Coronary artery (tissue), 2 donors: ENCODE measurements at places on chromosomes 2 and 18.
A peak's percentile ranks its signal among the peaks of the same experiment; 100 is the strongest.

DNA sequence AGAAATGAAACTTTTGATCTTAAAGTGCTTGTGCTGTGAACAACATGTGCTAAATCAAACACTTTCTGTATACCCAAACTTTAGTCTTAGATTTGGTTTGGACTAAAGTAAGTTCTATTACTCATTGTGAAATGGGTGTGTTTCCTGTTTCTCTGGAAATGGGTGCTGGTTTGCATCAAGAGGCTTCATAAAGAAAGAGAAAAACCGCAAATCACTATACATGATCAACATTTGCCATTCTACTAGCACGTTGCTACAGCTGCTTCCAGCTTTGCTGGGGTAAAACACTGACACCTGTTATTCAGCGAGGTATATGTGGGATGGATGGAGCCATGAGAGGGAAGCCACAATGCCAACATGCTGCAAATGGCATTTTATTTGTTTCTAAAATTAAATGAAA lies 547.0 kb upstream of the ACVR2A start:
- no peak for DNase-seq

GRCh38 chr2:72991980-72992733 lies 74.8 kb downstream of the EMX1 start:
- peak; percentile 53 for DNase-seq

- peak; percentile 95 for DNase-seq
These were observed 98.7 kb downstream of the COL6A3 start for GRCh38 chr2:237315170-237315828.

DNA sequence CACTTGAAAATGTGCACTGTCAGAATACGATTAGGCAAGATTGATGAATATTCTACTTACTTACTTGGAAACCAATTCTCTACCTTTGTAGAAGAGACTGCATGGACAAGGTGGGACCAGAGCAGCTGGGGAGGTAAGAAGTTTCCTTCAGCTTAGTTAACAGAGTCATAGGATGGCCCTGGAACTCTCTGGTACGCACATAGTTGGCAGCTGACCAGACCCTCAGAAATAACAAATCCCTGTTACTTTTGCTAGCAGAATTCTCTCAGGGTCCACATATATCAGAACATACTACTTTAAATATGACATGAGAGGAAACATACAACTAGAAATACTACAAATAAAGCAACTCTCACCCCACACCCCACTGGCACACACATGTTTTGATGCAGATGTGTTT lies 24.8 kb upstream of the STAT1 start:
- no peak for DNase-seq

GRCh38 chr2:180559038-180559437 lies 421.4 kb upstream of the UBE2E3 start:
- no peak for DNase-seq

- DNase-seq = peak; percentile 14
These were observed 24.2 kb downstream of the NEU4 start for GRCh38 chr2:241833101-241833663.

- no peak for DNase-seq
These were observed 613.5 kb upstream of the SETBP1 start for GRCh38 chr18:44067186-44067585.
